ENCODE measurements at places on chromosomes 6 and 20. TPM values are rescaled to one million over a fixed set of nuclear protein-coding genes. Genes with fewer than 3 reads are reported as not detected.

Gene DLK2
- 4.4 TPM for total RNA-seq

Gene CNPY3
- 78.1 TPM for total RNA-seq

Gene SLC2A10
- total RNA-seq, result 15.6 TPM

Gene MOG
- total RNA-seq, result 1.8 TPM

Gene CLPSL2
- not detected for total RNA-seq

Gene ID4
- 196 TPM for total RNA-seq

Gene TP53INP2
- total RNA-seq, result 13.5 TPM

Gene IFT52
- 19.1 TPM for total RNA-seq

Gene ZC2HC1B
- total RNA-seq, result not detected

- peak; percentile 57 for DNase-seq
- H3K4me3 ChIP-seq, result no peak overlapping the region
- no peaks in the 10 kb centered on the region for H3K36me3 ChIP-seq
- no peak overlapping the region for H3K27ac ChIP-seq
- no peaks in the 10 kb centered on the region for H3K4me1 ChIP-seq
These were observed 170.7 kb downstream of the MYLK4 start for GRCh38 chr6:2579804-2580570.

DNA sequence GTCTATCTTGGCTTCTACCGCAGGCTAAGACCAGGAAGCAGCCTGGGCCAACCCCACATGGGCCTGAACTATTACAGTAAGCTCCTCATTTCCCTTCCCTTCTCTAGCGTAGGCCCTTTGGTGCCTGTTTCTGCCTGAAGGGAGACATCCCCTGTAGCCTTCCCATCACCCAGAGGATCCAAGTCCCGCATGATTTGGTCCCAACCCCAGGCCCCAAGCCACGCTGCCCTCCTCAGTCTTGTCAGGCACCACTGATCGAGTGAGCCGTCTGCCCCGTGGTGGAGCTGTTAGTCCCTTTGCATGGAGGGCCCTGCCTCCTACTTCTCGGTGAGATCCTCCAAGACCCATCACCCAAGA lies 46.4 kb downstream of the EBF4 start:
- H3K36me3 ChIP-seq, result no peaks in the 10 kb centered on the region
- DNase-seq, result no peak
- no peak overlapping the region for H3K27ac ChIP-seq

- H3K4me3 ChIP-seq, result no peak overlapping the region
- no peaks in the 10 kb centered on the region for H3K4me1 ChIP-seq
- H3K36me3 ChIP-seq, result no peaks in the 10 kb centered on the region
- no peak overlapping the region for H3K27ac ChIP-seq
These were observed 597.0 kb downstream of the HTR1B start for GRCh38 chr6:76866091-76866915.

DNA sequence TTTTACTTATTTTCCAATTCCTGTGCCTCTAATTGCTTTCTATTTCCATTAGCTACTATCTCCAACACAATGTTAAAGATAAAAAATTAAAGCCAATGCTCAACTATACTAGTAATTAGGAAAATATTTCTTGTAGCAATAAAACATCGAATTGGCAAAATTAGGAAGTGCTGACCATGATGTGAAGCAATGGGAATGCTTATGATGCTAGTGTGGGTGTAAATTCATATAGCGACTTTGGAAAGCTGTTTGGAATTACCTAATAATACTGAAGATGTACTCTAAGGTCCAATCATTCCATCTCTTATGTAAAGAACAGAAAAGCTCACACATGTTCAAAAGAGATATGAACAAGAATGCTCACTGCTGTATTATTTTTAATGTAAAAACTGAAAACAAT lies 78.2 kb downstream of the UBE3D start:
- no peak for DNase-seq
- no peaks in the 10 kb centered on the region for H3K36me3 ChIP-seq
- no peak overlapping the region for H3K4me3 ChIP-seq
- no peaks in the 10 kb centered on the region for H3K27me3 ChIP-seq
- peaks cover 7% of the 10 kb centered on the region for H3K4me1 ChIP-seq
- H3K27ac ChIP-seq, result no peak overlapping the region

DNA sequence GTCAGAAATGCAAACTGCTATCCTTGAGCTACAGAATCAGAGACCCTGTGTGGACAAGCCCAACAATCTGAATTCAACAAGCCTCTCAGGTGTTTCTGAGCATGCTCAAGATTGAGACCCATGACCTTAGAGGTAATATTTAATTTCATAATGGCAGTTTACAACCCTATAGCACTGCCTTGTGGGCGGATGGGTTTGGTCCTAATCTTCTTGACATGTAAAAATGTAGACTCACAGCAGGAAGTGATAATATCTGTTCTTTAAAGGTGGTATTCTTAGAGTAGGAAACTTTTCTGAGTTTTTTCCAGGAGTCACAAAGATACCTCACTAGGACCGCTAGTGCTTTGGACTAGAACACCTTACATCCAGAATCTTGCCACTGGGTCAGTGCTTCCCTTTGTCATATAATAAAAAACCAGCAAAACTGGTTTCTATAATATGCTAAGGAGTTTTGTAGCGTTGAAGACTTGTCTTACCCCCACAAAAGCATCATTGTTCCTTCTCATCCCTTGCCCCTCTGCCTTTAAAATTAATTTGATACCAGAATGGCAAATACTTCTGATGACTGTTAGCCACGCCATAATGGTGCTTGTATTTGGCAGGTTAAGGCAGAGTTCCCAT lies 52.6 kb downstream of the E2F3 start:
- H3K36me3 ChIP-seq, result no peaks in the 10 kb centered on the region
- H3K27me3 ChIP-seq, result no peaks in the 10 kb centered on the region
- peak overlapping the region; percentile 59 for H3K27ac ChIP-seq
- peaks cover 39% of the 10 kb centered on the region for H3K4me1 ChIP-seq

DNA sequence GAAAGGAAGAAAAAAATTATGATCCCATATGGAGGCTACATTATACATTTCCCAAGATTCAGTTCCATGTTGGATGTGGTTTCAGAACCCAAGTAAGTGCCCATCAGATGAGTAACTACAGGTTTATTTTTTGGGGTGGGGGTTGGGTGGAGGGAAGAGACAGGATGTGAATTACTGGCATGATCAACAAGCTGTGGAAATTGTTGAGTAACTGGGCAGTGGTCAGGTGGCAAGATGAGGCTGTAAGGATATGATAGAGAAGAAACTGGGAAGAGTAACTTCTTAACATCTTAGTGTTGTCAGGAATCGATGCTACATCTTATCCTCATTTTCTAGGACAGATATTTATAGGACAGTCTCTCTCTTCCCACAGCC lies 153.5 kb downstream of the CFAP61 start:
- no peak for DNase-seq
- H3K4me1 ChIP-seq, result peaks cover 11% of the 10 kb centered on the region
- H3K27me3 ChIP-seq, result no peaks in the 10 kb centered on the region
- no peak overlapping the region for H3K4me3 ChIP-seq

DNA sequence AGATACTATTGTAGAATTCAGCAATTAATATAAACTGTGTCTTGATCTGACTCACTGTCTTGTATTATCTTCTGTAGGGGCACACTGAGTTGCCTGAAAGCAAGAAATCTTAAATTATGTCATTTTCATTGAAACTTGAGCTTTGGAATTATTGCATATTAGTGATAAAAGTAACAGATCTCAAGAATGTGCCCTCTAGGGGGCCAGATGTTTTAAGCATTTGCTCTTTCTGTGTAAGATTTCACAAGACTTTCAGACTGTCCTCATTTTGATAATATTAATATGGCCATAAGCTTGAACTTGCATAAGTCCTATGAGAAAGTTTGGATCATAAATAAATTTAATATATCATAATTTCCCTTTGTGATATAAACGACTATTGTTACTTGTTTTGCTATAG lies 55.5 kb upstream of the MYO6 start:
- H3K4me1 ChIP-seq, result no peaks in the 10 kb centered on the region
- H3K27me3 ChIP-seq, result no peaks in the 10 kb centered on the region
- H3K27ac ChIP-seq, result no peak overlapping the region
- H3K36me3 ChIP-seq, result peaks cover 34% of the 10 kb centered on the region
- no peak overlapping the region for H3K4me3 ChIP-seq

- no peaks in the 10 kb centered on the region for H3K4me1 ChIP-seq
- H3K36me3 ChIP-seq, result no peaks in the 10 kb centered on the region
- no peak for DNase-seq
- no peaks in the 10 kb centered on the region for H3K27me3 ChIP-seq
These were observed 260.9 kb upstream of the SOX4 start for GRCh38 chr6:21332660-21333059.

- no peak overlapping the region for H3K27ac ChIP-seq
- peak; percentile 79 for DNase-seq
- H3K27me3 ChIP-seq, result no peaks in the 10 kb centered on the region
- H3K36me3 ChIP-seq, result no peaks in the 10 kb centered on the region
These were observed 24.2 kb upstream of the TMX4 start for GRCh38 chr20:8043687-8044282.

DNA sequence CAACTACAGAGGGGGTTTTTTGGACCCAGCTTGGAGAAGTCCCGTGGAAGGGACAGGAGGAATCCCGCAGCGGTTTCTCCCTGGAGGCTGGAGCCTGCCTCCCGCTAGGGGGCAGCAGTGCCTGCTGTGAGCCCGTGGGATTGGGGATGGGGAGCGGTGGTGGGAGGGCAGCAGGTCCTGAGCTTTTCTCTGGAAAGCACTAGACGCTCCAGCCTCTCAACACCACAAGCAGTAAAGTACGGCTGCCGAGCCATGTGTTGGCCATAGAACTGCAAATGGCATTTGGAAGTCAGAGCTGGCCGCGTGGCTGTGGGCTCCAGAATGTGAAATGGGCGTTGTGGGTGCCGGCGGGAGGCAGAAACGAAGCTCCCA lies 47.8 kb downstream of the GMPR start:
- no peaks in the 10 kb centered on the region for H3K27me3 ChIP-seq
- H3K4me3 ChIP-seq, result no peak overlapping the region
- H3K36me3 ChIP-seq, result no peaks in the 10 kb centered on the region
- peak; percentile 87 for DNase-seq

- no peaks in the 10 kb centered on the region for H3K36me3 ChIP-seq
- H3K4me3 ChIP-seq, result no peak overlapping the region
- H3K27me3 ChIP-seq, result no peaks in the 10 kb centered on the region
- no peak for DNase-seq
- no peaks in the 10 kb centered on the region for H3K4me1 ChIP-seq
These were observed 29.6 kb downstream of the SPINT4 start for GRCh38 chr20:45751721-45752120.

- peak; percentile 35 for DNase-seq
- H3K27ac ChIP-seq, result no peak overlapping the region
- H3K4me3 ChIP-seq, result no peak overlapping the region
- no peaks in the 10 kb centered on the region for H3K36me3 ChIP-seq
- no peaks in the 10 kb centered on the region for H3K4me1 ChIP-seq
These were observed 45.6 kb upstream of the RAB23 start for GRCh38 chr6:57267586-57268293.

- DNase-seq, result no peak
- H3K4me1 ChIP-seq, result no peaks in the 10 kb centered on the region
- no peak overlapping the region for H3K27ac ChIP-seq
- no peaks in the 10 kb centered on the region for H3K36me3 ChIP-seq
- H3K27me3 ChIP-seq, result peaks cover 11% of the 10 kb centered on the region
- no peak overlapping the region for H3K4me3 ChIP-seq
These were observed 46.0 kb upstream of the BHLHE23 start for GRCh38 chr20:63052571-63053431.

GRCh38 chr6:44593539-44593944 lies 206.0 kb downstream of the CDC5L start:
- no peak overlapping the region for H3K27ac ChIP-seq
- H3K4me3 ChIP-seq, result no peak overlapping the region
- no peaks in the 10 kb centered on the region for H3K4me1 ChIP-seq
- peak; percentile 83 for DNase-seq
- no peaks in the 10 kb centered on the region for H3K27me3 ChIP-seq

DNA sequence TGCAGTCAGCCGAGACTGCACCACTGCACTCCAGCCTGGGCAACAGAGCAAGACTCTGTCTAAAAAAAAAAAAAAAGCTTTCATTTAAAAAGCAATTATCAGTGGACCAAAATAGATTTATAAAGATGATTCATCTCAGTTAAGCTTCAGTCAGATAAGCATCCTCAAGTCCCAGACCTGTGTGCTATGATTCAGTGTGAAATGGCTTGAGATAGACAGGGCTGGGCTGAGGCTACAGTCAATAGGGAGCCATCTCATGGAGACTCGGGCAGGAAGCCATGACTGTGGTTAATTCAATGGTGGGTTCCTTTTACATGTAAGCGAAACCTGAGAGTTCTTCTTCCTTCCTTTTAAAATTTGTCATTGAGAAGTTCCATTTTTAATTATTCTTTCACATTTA lies 276.0 kb downstream of the TFAP2A start:
- H3K36me3 ChIP-seq, result no peaks in the 10 kb centered on the region
- no peak overlapping the region for H3K27ac ChIP-seq
- no peak overlapping the region for H3K4me3 ChIP-seq
- H3K4me1 ChIP-seq, result peaks cover 3% of the 10 kb centered on the region
- no peaks in the 10 kb centered on the region for H3K27me3 ChIP-seq
- DNase-seq, result no peak

DNA sequence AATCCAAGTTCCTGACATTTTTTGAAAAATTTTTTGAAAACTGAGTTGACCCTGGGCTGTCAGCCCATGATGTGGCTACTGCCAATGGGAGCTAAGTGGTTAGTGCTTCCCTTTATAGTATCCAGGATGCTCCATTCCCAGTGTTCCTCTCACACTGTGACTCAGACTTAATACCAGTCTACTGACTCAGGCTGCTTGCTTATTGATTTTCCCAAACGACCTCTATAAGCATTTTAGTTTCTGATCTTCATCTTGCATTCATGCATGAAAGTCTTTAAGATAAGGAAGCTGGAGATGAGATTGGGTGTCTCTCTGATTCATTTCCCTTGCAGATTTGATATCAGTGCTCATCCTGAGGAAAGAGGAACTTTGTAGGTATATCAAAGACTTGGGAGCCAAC lies 560.0 kb downstream of the TBC1D32 start:
- H3K4me1 ChIP-seq, result no peaks in the 10 kb centered on the region
- H3K27me3 ChIP-seq, result no peaks in the 10 kb centered on the region
- no peak for DNase-seq
- H3K27ac ChIP-seq, result no peak overlapping the region

DNA sequence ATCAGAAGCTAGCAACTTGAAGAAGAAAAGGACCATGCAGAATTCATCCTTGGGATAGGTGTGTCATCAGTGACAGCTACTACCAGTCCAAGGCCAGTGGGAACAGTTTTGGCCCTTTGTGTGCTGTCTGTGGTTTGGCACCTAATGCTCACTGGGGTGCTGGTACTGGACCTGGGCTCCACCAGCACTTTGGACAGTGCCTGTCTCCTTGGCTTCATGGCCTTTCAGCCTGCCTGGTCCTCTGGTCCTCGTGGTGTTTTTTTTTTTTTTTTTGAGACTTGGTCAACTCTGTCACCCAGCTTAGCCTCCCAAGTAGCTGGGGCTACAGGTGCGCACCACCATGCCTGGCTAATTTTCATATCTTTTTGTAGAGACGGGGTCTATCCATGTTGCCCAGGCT lies 56.3 kb downstream of the AKAP7 start:
- no peak overlapping the region for H3K27ac ChIP-seq
- no peak for DNase-seq
- H3K4me1 ChIP-seq, result no peaks in the 10 kb centered on the region
- no peak overlapping the region for H3K4me3 ChIP-seq
- no peaks in the 10 kb centered on the region for H3K36me3 ChIP-seq

- DNase-seq, result peak; percentile 47
- peaks cover 45% of the 10 kb centered on the region for H3K27me3 ChIP-seq
- no peaks in the 10 kb centered on the region for H3K36me3 ChIP-seq
- H3K4me3 ChIP-seq, result peak overlapping the region; percentile 51
- no peak overlapping the region for H3K27ac ChIP-seq
These were observed 410 bp downstream of the SYNE1 start for GRCh38 chr6:152636609-152637295.

- DNase-seq, result no peak
- H3K27ac ChIP-seq, result peak overlapping the region; percentile 43
- no peak overlapping the region for H3K4me3 ChIP-seq
These were observed 4.1 kb downstream of the CFB start for GRCh38 chr6:31949926-31950548.

All from cardiac muscle cell (in vitro differentiated cells and primary cell).